ENCODE measurements at places on chromosomes 5 and 9.

- DNase-seq, result no peak
Observed at GRCh38 chr5:111116550-111116949, 24.4 kb downstream of the WDR36 start.

DNA sequence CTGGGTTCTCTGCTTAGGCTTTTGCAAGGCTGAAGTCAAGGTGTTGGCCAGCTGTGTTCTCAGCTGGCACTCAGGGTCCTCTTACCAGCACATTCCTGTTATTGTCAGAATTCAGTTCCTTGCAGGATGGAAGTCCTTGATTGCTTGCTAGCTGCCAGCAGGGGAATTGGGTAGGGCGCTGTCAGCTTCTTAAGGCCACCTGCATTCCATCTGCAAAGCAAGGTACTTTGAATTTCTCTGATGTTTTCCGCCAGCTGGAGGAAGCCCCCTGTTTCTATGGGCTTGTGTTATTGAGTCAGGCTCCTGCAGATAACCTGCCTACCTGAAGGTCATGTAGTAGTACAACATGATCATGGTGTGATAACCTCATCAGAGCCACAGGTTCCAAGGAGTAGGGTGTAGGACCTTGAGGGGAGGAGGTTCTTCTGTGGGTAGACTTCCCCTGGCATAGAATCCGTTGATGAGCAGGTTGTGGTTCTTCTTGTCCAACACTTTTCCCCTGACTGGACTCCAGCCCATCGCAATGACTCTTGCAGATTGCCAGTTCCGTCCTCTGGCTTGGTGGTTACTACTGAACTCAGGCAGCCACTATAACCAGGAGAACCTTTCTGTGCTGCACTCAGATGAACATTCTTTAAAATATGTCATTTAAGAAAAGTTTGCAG, 6.8 kb downstream of the TENT4A start:
- no peak for DNase-seq

DNA sequence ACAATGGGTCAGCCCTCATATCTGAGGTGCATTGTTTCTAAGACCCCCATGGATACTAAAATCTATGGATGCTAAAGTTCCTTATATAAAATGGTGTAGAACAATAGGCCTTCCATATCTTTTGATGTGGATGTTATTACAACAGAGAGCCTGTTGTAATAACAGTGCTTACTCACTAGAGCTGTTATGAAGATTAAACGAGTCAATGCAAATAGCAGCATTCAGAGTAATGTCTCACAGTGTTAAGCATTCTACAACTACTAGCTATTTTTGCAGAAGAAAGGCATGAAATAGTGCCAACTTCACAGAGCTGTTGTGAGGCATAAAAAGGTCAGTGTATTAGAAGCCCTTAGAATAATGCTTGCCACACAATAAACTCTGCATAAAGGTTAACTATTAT, 13.0 kb downstream of the CHSY3 start:
- DNase-seq, result no peak

DNA sequence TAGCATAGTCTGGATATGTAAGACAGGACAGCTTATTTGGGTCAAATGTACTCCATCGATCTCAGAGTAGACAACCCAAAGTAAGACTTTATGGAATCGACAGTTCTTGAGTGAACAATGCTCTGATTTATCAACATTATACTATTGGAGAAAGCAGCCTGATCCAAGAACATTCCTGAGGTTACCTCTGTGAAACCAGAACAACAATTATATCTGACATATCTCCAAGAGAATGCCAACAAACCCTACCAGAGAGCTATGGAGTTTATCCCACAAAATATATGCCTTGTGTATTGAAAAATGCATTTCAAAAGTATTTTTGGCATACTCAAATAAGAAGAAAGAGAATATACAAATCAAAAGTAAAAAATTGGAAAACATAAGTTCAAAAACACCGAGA, 1985.9 kb downstream of the EFNA5 start:
- no peak for DNase-seq

- no peak for DNase-seq
Observed at GRCh38 chr9:10045598-10045997, 567.2 kb downstream of the PTPRD start.

DNA sequence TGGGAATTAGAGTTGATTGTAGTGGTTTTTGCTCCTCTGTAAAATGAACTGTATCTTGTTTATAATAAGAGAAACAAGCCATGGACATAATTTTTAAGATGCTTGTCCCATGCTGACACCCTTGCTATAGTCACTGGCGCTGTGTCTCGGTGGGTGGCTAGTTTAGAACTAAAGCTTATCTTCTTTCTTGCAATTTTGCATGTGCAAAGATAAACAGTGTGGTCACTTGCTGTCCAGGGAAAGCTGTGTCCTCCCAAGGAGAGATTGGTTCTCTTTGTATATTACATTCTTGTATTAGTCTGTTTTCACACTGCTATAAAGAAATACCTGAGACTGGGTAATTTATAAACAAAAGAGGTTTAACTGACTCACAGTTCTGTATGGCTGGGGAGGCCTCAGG, 143.8 kb downstream of the MELK start:
- no peak for DNase-seq

DNA sequence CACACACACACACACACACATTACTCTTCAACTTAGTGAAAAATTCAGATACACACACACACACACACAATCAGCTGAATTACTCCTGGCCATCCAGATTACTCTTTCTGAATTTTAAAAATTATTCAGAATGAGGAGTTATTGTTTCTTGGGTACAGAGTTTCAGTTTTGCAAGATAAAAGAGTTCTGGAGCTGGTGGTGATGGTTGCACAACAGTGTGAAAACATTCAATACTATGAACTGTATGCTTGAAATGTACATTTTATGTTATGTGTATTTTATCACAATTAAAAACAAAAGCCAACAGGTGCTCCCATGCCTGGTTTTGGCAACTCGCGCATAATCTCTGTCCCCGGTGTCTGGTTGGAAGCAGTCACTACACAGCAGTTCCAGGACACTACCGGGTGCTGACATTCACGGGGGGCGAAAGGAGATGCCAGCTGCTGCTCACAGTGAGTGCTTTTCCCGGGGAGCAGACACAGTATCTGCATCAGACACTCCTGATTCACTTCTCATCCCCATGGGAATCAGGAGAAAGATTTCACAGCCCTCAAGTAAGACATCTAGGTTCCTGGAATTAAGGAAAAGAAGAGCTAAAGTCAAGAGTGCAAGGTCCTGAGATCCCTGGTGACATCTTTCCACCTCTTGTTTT, 55.7 kb downstream of the LHFPL2 start:
- no peak for DNase-seq

DNA sequence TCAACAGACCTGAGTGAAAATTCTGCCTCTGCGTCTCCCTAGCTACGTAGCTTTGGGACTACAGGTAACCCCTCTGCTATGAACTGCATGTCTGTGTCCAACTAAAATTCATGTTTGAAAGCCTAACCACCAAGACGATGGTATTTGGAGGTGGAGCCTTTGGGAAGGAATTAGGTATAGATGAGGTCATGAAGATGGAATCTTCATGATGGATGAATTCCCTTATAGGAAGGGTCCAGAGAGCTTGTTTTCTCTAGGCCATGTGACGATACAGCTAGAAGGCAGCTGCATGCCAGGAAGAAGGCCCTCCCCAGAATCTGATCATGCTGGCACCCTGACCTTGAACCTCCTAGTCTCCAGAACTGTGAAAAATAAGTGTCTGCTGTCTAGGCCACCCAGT, 296.4 kb downstream of the SLIT3 start:
- DNase-seq, result no peak

DNA sequence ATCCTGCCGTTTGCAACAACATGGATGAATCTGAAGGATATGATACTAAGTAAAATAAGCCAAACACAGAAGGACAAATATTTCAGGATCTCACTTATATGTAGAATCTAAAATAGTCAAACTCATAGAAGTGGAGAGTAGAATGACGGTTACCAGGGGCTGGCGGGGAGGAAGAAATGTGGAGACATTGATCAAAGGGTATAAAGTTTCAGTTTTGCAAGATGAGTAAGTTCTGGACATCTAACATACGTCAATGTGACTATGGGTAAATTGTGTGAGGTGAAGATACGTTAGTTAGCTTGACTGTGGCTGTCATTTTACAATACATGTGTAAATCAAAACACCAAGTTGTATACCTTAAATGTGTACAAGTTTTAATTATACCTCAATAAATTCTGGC, 200.3 kb downstream of the SNX18 start:
- DNase-seq, result no peak

DNA sequence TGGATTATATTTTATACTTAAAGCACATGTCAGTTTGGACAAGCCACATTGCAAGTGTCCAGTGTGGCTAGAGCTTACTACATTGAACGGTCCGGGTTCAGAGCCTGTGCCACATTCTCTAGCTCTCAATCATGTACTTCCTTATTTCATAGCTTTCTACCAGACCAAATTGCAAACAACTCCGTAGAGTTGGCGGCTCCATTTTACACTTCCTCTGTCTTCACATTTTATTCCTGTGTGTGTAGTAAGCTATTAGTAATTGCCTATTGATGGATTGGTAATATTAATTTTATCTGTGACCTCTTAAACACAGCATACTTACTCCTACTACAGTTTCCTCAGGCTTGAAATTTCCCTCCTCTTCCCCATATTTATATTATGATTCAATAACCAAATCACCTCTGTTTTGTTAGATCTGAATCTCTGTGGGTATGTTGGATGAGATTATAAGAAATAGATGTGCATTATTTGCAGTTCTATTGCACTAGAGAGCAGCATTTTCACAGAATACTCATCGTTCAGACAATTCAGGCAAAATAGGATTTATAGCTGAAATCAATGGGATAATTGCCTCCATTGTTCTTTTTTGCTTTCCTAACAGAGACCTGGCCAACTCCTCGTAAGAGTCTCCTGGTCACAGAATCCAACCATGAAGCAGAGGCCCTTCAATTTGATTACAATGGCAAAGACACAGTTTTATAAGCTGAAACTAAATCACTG, 29.0 kb upstream of the C9orf72 start:
- no peak for DNase-seq

GRCh38 chr5:5638211-5638610, 215.7 kb downstream of the ICE1 start:
- no peak for DNase-seq

- DNase-seq, result no peak
Observed at GRCh38 chr9:81848472-81848871, 79.8 kb upstream of the SPATA31D4 start.

DNA sequence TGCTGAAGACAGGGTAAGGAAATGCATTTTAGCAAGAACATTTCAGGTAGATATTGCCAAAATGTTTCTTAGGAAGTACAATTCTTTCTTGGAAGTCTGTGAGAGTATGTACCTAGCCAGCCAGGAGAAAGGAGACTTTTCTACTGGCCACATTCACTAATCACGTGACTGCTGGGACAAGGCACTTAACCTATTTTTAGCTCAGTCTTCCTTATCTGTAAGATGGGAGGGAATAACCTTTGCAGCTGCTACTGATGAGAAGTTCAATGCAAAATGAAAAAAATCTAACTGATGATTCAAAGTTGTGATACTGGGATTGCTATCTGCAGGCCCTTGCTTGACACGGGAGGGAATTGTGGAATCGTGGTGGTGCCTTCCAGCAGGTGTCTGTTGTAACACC, 42.6 kb upstream of the SLC28A3 start:
- no peak for DNase-seq

DNA sequence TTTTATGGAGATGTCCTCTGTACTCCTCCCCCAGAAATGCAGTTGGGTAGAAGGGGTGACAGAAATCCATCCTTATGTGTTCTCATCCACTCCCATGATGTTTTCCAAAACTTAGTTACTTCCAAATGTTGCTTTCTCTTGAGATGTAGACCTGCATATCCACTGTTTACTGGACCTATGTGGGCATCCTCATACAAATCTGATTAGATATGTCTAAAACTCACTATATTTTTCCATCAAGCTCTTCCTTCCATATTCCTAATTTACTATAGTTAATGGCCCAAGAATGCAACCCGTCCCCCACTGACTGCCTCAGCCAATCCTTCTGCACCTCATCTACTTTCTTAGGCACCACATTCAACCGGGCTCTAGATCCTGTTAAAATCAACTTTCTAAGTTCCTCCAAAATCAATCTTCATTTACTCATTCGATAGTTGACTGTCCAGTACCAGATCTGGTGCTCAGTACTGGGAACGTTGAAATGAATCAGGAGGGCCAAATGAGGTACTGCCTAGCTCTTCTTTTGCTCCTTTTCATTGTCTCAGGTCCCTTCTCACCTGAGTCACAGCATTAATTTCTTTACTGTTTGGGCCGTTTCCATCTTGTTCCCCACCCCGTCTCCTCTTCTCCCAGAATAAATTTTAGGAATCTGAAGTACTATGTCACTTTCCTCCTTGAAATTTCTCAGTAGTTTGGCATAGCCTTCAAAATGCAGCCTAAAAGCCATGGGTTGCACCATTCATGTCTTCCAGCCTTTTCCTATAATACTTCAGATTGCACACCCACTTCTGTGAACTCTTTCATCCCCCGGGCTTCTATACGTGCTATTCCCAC, 7.9 kb downstream of the PLK2 start:
- DNase-seq, result no peak

- DNase-seq, result no peak
Observed at GRCh38 chr5:179120951-179121666, 60.9 kb downstream of the ZNF354C start.

DNA sequence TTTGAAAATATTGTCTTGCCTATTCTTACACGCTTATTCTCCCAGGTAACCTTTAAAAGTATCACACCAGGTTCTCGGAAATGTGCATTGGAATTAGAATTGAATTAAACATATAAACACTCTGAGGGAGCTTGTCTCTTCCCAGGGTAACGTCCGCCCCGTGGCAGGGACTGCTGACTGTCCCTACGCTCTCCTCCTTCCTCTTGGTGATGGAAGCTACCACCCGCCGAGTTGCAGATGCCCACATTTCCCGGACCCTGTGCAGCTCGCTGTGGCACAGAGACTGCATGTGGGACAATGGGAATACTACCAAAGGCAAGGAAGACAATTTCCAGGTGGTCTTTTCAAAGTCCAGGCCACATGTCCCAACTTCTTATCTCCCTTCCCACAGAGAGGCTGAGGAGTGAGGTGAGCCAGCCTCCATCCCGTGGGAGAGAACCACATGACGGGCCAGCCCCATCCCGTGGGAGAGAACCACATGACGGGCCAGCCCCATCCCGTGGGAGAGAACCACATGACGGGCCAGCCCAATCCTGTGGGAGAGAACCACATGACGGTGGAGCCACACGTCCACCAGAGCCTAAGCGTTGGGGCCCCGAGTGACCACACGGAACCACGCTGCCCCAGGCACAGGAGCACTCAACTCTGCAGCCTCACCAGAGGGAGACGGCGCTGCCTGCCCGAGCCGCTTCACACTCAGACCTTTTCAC, 249.4 kb upstream of the IRX1 start:
- no peak for DNase-seq

GRCh38 chr5:108813673-108814072, 66.0 kb downstream of the FER start:
- DNase-seq, result no peak

DNA sequence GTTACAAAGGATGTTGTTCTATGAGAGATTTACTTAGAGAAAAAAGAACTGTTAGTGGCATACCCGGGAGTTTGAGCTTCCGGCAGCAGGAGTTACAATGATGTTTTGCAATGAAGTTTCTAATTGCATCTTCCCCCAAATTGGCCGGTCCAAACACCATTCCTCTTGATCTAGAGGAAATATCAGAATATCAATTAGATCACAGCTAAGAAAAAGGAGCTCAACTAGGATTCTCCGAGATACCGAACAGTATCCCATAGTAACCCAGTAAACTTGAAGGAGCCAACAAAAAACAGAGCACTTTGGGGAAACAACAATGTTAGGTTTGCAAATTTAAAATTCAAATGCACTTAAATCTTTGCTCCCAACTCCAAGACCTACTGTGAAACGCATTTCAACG, 159.5 kb downstream of the TRPM6 start:
- DNase-seq, result no peak
